Calu3 (cell line): ENCODE measurements at places on chromosomes 16 and 17. TPM values are rescaled to one million over a fixed set of nuclear protein-coding genes. Genes with fewer than 3 reads are reported as not detected.

GRCh38 chr17:78343543-78344201 lies 16.2 kb downstream of the SOCS3 start:
- peak; percentile 61 for DNase-seq

GRCh38 chr17:76094046-76094445 lies 9.5 kb downstream of the EXOC7 start:
- no peak for DNase-seq

GRCh38 chr16:56918467-56919012 lies 13.4 kb upstream of the HERPUD1 start:
- DNase-seq = no peak

GRCh38 chr17:48378708-48379392 lies 51.2 kb downstream of the SKAP1 start:
- no peak for DNase-seq

GRCh38 chr16:4244254-4245076 lies 2.6 kb upstream of the SRL start:
- no peak for DNase-seq

GRCh38 chr16:81590714-81591544 lies 146.3 kb downstream of the CMIP start:
- no peak for DNase-seq

DNA sequence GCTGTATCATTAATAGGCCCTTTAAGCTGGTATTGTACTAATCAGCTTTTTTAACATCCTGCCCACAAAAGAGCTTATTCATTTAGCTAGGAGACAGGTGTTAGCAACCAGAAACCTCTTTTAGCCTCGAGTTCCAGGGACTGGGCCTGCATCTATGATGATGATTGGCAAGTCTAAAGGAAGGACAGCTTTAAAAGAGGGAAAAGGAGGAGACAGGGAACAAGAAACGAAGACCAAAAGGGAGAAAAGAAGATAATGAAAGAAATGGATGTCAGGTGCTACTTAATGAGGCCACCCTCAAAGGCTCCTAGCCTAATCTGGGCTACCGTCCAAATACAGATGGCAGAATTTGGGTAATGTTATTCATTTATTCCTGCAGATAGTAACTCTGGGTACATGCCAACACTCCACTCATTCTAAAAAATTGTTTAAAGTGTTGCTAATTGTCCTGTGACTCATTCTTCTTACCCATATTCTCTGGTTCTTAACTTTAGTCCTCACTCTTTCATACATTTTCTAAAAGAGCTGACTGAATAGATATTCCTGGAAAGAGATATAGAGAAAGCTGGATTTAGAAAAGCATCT lies 18.7 kb upstream of the RFFL start:
- peak; percentile 31 for DNase-seq

DNA sequence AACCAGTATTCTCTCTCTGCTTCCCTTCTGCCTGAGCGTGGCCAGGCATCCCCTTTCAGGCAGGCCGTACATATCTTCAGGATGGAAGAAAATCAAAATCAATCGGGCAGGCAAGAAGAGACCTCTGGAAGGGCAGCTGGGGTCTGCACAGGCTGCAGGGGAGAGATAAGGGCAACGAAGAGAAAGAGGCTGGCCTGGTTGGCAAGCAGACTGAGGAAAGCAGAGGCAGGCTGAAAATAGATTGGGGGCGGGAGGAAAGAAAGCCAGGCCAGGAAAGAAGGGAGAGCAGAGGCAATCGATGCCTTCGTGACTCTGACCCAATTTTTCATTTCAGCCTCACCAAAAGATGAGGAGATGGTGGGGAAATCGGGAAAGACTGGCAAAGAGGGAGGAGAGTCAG lies 18.1 kb downstream of the PIPOX start:
- no peak for DNase-seq

GRCh38 chr17:78435330-78436005 lies 57.0 kb downstream of the PGS1 start:
- DNase-seq = no peak

GRCh38 chr17:20008242-20009051 lies 712 bp upstream of the SPECC1 start:
- peak; percentile 13 for DNase-seq

DNA sequence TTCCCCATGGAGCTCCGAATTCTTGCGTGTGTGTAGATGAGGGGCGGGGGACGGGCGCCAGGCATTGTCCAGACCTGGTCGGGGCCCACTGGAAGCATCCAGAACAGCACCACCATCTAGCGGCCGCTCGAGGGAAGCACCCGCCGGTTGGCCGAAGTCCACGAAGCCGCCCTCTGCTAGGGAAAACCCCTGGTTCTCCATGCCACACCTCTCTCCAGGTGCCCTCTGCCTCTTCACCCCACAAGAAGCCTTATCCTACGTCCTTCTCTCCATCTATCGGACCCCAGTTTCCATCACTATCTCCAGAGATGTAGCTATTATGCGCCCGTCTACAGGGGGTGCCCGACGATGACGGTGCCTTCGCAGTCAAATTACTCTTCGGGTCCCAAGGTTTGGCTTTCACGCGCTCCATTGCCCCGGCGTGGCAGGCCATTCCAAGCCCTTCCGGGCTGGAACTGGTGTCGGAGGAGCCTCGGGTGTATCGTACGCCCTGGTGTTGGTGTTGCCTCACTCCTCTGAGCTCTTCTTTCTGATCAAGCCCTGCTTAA lies 617 bp upstream of the SENP3 start:
- DNase-seq = peak; percentile 90

- DNase-seq = no peak
Observed at GRCh38 chr17:79028496-79029326, 4.7 kb downstream of the C1QTNF1 start.

- DNase-seq = no peak
Observed at GRCh38 chr17:19342611-19343255, 19.8 kb downstream of the B9D1 start.

GRCh38 chr17:181245-182049 lies at the start of gene DOC2B:
TSS of gene DOC2B (minus strand) at chr17:181650. CDS start at chr17:181479, 171 bp downstream.
- peak; percentile 28 for DNase-seq

DNA sequence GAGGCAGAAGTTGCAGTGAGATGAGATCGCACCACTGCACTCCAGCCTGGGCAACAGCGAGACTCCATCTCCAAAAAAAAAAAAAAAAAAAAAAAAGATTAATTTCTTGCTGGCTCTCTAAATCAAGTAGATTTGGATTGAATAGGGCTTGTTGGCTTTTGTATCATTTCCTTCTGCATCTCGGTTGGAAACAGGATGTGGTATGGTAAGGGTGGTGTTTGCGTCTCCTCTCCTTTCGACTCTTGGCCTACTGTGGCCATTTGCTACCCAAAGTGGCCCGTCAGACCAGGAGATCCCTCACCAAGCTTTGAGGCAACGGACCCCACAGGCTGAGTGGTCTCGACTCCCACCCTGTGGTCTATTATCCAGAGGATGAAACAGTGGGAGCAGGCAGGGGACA lies 168.0 kb upstream of the IRX3 start:
- DNase-seq = no peak

- DNase-seq = peak; percentile 55
Observed at GRCh38 chr17:17613708-17614114, 22.2 kb upstream of the PEMT start.

DNA sequence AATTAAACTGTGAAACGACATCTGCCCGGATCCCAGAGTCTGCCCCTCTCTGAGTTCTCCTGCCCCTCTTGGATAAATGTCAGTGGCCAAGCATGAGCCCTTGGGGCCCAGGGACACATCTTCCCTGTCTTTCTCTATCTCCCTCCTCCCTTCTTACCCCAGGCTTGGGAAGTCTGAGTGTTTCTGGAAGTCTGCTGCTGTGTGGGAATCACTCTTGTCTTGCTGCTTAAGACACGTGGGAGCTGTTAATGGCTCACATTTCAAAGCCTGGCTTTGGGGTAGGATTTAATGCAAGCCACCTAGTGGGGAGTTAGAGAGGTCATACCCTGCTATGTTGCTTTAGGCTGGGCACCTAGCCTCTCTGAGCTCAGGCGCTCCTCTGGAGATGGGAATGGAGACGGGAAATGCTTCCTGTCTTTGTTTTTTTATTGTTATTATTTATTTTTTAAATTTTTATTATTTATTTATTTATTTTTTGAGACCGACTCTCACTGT lies 218.5 kb upstream of the CIBAR2 start:
- peak; percentile 47 for DNase-seq

- no peak for DNase-seq
Observed at GRCh38 chr17:68185820-68186219, 62.0 kb upstream of the AMZ2 start.

- DNase-seq = peak; percentile 40
Observed at GRCh38 chr17:81918832-81919545, 1.0 kb upstream of the SIRT7 start.

DNA sequence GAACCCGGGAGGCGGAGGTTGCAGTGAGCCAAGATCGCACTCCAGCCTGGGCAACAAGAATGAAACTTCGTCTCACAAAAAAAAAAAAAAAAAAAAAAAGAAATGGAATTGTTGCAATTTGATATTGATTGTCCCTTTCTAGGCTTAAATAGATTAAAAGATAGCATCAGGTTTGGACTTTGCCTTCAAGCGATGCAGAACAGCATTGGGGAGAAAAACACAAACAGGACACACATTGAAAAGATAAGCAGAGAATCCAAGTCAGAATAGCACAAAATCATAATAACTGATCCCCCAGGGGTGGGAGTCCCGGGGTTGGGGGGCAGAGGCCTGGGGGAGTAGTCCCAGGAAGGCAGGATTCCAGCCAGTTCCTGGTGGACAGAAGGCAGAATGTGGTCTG lies 3.9 kb upstream of the CREBBP start:
- DNase-seq = no peak

GRCh38 chr16:19505600-19506303 lies 16.1 kb downstream of the GDE1 start:
- DNase-seq = no peak

- DNase-seq = no peak
Observed at GRCh38 chr17:11553135-11553534, 45.1 kb upstream of the DNAH9 start.

Gene NPIPA2
- not detected in 2 replicates for total RNA-seq

Gene SPNS2
- total RNA-seq = 63.4 and 104 TPM in 2 replicates

Gene PITPNM3
- 10.3 and 10.7 TPM in 2 replicates for total RNA-seq

Gene CIAPIN1
- total RNA-seq = 76.6 and 77.2 TPM in 2 replicates

Gene GNAO1
- 0.17 TPM in 1 of 2 replicates, not detected in the other for total RNA-seq

Gene NOTUM
- not detected in 2 replicates for total RNA-seq

Gene KRTAP2-1
- not detected in 2 replicates for total RNA-seq
